ENCODE measurements at places on chromosomes 16 and 17.

GRCh38 chr16:78556421-78556820, 457.0 kb downstream of the WWOX start:
- no peak for DNase-seq

- no peak for DNase-seq
Measured at GRCh38 chr17:48617471-48618255, 2.6 kb upstream of the HOXB8 start.

DNA sequence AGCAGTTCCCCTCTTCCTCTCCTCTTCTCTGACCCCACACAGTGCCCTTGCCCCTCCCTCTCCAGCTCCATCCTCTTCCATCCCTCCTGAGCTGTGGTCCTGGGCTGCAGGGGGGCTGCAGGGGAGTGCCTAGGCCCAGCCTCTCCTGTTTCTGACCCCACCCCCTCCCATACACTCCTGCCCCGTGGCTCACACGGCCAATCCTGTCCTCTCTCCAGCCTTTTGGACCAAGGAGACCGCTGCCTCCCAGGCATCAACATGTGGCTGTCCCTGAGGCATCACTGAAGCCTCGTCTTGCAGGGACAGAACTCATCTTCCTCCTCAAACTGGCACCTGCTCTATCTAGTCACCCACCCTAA, 6.7 kb downstream of the CLUH start:
- no peak for DNase-seq

GRCh38 chr17:46764709-46765401, 53.6 kb downstream of the WNT3 start:
- no peak for DNase-seq

- no peak for DNase-seq
Measured at GRCh38 chr16:30892670-30893416, 1.0 kb downstream of the BCL7C start.

- DNase-seq = no peak
Measured at GRCh38 chr16:87086156-87086555, 231.0 kb downstream of the C16orf95 start.

GRCh38 chr16:53094013-53094630, 39.3 kb downstream of the CHD9 start:
- DNase-seq = no peak

GRCh38 chr16:86354641-86355513, 155.4 kb upstream of the FOXF1 start:
- no peak for DNase-seq

- no peak for DNase-seq
Measured at GRCh38 chr16:85357323-85357722, 245.1 kb upstream of the CIBAR2 start.

DNA sequence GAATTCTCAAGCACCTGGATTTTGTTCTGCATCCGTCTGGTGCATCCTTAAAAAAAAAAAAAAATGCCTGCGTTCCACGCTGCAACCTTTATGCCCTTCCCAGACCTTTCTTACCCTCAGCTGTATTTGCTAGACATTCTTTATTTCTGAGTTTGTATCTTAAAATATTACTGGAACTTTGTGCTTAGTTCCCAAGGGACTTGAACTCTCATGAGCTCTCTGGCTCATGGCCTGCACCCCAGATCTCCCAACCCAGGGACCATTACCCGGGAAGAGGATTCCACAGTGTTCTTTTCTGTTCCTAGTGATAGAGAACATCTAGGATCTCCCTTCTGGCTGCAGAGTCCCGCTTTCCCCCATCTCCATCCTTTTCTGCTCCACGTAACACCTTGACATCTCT, 28.9 kb upstream of the CLEC18A start:
- no peak for DNase-seq

DNA sequence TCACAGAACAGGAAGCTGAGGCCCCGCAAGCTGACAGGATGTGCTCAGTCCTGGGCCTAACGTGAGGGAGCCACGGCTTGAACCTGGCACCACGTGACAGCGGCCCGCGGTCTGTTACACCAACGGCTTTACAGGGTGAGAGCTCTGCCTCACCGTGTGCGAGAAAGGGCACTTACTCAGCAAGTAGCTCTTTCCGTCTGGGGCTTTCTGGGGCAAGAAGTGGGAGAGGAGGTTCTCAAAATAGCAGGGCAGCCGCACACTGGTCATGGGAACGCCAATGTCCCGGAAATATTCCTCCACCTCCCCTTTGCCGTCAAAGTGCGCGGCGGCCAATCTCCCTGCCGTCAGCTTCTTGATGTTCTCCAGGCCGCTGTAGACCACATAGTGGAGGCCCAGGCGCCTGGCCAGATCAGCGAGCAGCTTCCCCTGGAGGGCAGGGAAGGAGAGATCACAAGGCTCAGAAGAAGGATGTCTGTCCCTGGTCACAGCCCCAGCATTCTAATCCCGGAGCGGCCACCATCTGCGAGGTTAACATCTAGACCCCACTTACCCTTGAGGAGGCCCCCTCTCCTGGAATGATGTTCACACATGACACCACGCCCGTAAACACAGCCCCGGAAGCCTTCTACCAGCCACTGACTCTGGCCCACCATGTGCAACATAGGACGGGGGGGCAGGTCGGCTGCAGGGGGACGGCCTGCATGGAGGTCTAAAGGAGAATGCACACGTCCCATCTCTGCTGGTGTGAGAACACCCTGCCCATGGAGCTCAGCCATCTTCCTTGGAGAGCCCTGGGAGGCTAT, 8.2 kb downstream of the NMRAL1 start:
- DNase-seq = no peak

GRCh38 chr17:59038734-59039133, 67.9 kb downstream of the TRIM37 start:
- DNase-seq = no peak

GRCh38 chr17:54980375-54980774, 11.8 kb downstream of the STXBP4 start:
- DNase-seq = no peak

- DNase-seq = no peak
Measured at GRCh38 chr17:8222380-8222629, 11.9 kb upstream of the AURKB start.

- DNase-seq = no peak
Measured at GRCh38 chr17:62791235-62791734, 16.8 kb downstream of the MARCHF10 start.

GRCh38 chr17:83151056-83151441, 71.6 kb downstream of the METRNL start:
- DNase-seq = no peak

- DNase-seq = no peak
Measured at GRCh38 chr16:79215289-79215688, 385.2 kb downstream of the MAF start.

GRCh38 chr16:11533588-11533987, 53.1 kb downstream of the LITAF start:
- DNase-seq = no peak

- no peak for DNase-seq
Measured at GRCh38 chr16:74268372-74268782, 28.2 kb upstream of the PSMD7 start.

DNA sequence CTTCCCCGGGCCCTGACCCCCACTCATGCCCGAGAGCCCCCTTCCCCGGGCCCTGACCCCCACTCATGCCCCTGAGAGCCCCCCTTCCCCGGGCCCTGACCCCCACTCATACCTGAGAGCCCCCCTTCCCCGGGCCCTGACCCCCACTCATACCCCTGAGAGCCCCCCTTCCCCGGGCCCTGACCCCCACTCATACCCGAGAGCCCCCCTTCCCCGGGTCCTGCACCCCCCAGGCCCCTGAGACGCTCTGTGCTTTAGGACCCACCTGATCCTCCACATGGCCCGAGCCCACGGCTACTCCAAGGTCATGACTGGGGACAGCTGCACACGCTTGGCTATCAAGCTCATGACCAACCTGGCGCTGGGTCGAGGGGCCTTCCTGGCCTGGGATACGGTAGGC, 6.8 kb downstream of the CTU2 start:
- no peak for DNase-seq

DNA sequence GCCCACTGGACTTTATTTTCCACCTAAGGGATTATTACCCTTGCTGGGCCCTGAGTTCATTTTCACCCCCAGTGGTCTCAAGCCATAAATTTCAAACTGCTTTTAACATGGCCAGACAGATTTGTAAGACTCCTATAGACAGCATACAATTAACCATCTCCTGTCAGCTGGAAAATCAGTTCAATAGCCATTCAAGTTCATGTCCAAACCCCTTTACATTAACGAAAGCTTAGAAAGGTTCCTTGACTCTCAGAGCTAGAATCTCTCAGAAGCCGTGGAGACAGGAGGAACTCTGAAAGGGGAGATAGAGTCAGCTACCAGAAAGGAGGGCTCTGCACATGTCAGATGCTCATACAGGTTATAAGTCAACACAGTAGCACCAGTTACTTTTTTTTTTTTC, 23.3 kb downstream of the SOX9 start:
- no peak for DNase-seq

DNA sequence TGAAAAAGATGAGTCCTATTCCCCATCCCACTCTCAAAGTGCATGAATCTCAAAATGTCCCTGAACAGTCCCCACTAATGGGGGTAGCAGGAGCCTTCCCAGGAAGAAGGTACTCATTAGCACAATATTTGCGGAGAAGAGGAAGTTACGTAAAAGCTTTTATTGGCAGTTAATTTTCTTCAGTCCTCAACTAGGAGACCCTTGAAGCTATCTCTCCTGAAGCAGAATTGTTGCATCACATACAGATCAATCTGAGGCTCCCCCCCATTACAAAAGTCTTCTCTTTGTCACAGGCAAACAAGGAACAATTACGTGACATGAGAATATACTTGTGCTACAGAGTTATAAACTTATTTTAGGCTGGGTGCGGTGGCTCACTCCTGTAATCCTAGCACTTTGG, 14.2 kb downstream of the SLFN12L start:
- no peak for DNase-seq

- peak; percentile 28 for DNase-seq
Measured at GRCh38 chr17:56478836-56479447, 114.6 kb upstream of the NOG start.

- DNase-seq = no peak
Measured at GRCh38 chr17:33438139-33438538, 145.0 kb upstream of the ASIC2 start.
